Kidney tubule cell (primary cell): ENCODE measurements at places on chromosomes 1 and 21.

- no peak for DNase-seq
Observed at GRCh38 chr1:187734427-187734826, 905.7 kb downstream of the PLA2G4A start.

GRCh38 chr1:169511316-169512005 is 25.7 kb upstream of the SLC19A2 start:
- DNase-seq = peak; percentile 77

GRCh38 chr1:42128499-42128898 is 24.7 kb upstream of the GUCA2B start:
- DNase-seq = no peak

GRCh38 chr21:36511484-36512220 is 31.7 kb upstream of the CLDN14 start:
- peak; percentile 53 for DNase-seq

DNA sequence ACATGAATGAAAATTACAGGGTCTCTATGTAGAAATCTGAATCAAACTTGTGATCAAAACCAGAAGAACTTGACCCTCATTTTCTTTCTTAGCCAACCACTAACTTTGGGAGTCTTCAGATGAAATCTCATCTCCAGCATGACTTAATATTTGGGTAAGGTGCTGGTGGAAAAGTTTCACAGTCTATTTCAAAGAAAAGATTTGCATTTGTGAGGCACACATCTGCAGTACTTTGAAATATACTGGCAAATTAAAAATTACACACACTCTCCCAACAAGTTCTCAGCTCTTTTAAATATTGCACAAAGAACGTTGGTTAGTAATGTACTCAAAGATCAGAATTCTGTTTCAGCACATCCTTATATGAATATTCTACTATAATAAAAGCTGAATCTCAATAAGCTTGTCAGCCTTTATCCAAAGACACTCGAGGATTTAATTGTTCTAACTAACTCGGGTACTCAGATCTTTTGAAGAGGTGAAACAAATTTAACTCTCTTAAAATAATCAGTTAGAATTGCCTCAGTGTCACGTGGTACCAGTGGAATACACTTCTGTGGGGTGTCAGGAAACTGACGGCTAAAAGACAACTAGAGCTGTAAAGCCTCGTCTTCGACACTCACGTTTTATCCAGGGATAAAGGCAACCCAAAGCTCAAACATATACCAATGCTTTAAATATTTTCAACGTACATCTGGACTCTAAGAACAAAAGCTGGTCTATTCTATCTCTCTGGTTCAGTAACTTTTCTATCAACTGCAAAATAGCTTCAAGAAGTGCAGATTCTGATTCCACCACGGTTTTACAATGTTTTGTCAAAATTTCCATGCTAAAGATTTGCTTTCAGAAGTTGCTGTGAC is 19.0 kb downstream of the SAMSN1 start:
- DNase-seq = no peak

GRCh38 chr1:109910123-109910962 is at the start of gene CSF1:
Gene CSF1, plus strand, starts transcription at chr1:109910849. Its CDS starts 175 bp downstream, at chr1:109911024.
- DNase-seq = peak; percentile 87

GRCh38 chr21:10272216-10272615 is 249.2 kb upstream of the TPTE start:
- no peak for DNase-seq

DNA sequence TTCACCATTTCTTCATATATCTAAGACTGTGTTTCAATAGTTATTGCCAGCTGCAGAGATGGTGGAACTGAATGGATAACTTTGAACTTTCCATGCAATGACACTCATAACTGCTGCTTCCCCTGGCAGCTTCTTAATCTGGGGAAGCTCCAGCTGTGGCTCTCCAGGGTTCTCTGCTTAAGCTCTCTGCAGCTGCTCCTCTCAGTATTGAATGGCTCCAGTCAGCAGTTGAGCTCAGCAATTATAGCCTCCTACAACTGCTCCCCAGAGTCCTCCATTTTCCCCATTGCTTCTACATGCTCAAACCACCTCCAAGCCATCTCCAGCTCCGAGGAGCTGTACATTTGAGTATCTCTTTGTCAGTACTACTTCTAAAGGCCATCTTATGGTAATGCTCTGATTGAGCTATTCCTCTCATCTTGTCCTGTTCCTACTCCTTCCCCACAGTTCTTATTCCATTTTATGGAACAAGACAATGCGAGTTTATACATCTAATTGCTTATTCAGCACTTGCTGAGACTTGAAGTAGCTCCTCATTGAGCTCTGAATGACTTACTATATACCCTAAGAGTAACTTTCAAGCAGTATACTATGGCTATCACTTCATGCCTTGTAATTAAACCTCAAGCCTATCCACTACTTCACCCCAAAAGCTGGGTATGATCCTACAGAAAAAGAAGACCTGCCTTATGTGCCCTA is 362.4 kb downstream of the NEGR1 start:
- no peak for DNase-seq

DNA sequence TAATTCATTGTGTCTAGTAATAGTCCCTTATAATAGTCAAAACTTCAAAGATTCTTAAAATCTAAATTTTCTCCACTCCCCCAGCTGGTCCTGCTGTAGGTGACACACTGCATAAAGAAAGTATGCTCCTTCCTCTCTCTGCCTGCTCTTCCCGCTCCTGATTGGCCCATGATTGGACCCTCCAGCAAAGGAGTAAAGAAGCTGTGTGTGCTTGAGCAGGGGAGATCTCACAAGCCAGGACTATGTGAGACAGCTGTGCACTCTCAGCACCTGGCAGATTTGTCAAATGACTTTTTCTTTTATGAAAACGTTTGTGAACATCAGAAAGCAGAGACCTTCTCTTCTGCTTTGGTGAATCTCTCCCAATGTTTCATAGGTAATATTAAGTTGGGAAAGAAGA is 274.8 kb upstream of the LYPLAL1 start:
- DNase-seq = no peak

DNA sequence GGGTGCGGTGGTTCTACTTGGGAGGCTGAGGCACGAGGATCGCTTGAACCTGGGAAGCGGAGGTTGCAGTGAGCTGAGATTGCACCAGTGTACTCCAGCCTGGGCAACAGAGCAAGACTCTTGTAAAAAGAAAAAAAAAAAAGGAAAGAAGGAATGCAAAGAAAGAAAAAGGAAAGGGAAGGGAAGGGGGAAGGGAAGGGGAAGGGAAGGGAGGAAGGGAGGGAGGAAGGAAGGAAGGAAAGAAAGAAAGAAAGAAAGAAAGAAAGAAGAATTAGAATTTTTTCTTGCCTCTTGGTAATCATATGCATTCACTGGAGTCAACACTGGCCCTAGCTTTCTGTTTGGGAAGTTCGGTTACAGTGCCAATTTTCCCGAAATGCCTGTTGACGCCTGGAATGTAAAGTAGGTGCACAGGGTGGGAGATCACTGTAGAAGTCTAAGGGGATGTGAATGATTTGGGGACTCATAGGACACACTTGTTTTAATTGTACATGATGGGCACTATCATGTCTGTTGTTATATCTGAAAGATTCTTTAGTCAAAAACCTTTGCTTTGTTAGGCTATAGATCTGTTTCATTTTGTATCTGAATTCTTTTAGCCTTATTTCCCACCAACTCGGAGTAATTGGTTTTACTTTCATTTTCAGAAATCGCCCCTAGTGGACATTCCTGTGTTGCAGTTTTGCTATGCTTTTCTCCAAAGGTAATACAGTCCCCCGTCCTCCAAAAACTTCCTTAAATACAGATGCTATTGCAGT is 59.8 kb upstream of the MORC3 start:
- peak; percentile 68 for DNase-seq

DNA sequence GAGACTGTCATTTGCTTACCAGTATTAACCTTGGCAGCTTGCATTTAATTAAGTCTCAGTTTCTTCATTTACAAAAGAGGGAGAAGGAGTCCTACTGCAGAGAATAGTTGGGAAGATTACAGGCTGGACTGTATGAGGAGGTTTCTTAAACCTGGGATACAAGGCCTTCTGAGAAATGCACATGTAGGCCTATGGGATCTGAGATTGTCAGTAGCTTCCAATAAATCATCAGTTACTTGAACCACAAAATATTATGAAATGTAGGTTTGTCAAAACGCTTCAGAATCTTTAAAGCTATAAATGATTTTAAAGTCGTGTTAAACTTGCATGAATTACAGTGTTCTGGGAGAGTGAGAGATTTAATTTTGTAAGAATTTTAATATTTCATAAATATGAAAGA is 69.6 kb downstream of the NRIP1 start:
- no peak for DNase-seq

GRCh38 chr1:169142129-169142528 is 35.6 kb downstream of the ATP1B1 start:
- no peak for DNase-seq

DNA sequence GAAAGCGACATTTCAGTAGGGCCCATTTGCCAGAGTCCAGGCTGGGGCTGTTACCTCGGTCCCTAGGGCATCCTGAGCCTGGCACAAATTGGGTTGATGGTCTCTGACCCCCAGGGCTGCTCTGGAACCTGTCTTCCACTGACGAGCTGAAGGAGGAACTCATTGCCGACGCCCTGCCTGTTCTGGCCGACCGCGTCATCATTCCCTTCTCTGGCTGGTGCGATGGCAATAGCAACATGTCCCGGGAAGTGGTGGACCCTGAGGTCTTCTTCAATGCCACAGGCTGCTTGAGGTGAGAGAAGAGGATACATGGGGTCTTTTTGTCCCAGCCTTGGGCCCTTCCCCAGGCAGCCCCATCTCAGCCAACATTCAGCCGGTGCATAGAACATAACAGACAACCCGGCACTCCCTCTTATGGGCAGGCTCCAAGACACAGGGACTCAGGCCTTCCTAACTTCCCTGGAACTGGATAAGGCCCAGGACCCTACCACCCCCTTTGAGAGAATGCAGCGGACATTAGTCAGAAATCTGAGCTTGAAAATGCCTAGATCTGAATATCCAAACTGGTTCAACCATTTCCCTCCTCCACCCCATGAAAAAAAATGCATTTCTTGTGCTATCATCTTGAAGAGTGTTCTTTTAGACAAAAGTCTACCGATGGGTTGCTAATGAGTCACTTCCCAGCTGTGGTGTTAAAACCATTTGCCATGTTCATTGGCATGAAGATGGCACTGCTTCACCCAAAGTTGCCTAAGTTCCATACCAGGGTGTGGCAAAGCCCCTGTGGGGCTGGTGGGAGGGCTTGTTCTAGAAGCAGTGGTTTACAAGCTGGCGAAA is 35.4 kb downstream of the PKP1 start:
- no peak for DNase-seq

- DNase-seq = no peak
Observed at GRCh38 chr1:116246174-116246573, 126.9 kb upstream of the ATP1A1 start.
